ENCODE measurements at places on chromosomes 2 and 18.
A peak's percentile ranks its signal among the peaks of the same experiment; 100 is the strongest.

GRCh38 chr2:160097326-160097725, 34.9 kb upstream of the PLA2R1 start:
- DNase-seq = no peak

GRCh38 chr2:62177392-62178049, 18.4 kb upstream of the B3GNT2 start:
- DNase-seq = no peak

GRCh38 chr2:37323176-37323780, 1.4 kb downstream of the PRKD3 start:
- DNase-seq = no peak

DNA sequence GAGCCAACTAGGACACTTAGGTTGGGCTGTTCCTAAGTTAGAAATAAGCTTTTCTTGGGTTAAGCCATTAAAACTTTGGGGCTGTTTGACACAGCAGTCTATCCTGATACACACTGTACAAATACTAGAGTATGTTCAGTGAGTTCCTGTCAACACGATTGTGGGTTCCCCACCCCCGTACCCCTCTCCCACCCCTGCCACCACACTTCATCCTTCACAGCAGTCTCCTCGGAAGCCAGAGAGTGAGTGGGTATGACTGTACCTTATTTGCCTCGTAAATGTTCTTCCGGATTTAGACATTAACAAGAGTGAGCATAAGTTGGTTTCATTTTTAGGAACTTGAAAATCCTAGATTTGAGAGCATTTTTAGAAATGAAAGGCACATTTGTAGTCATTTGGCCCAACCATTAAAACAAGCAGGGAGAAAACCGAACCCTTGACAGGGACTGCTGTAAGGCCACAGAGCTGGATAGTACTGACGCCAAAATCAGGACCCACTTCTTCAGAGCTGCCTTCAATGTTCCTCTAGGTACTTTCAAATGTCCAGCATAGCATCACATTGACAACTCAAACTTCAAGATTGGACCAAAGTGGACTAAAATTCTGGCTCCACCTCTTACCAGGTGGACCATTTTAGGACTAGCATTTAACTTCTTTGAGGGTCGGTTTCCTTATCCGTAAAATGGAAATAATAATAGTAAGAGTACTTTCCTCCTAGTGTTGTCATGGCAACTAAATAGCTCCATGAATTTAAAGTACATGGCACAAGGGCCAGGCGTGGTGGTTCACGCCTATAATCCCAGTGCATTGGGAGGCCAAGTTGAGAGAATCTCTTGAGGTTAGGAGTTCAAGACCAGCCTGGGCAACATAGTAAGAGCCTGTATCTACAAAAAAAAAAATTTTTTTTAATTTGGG, 166.3 kb upstream of the SERTAD2 start:
- DNase-seq = no peak

- no peak for DNase-seq
Observed at GRCh38 chr2:85523062-85523902, 15.7 kb upstream of the MAT2A start.

DNA sequence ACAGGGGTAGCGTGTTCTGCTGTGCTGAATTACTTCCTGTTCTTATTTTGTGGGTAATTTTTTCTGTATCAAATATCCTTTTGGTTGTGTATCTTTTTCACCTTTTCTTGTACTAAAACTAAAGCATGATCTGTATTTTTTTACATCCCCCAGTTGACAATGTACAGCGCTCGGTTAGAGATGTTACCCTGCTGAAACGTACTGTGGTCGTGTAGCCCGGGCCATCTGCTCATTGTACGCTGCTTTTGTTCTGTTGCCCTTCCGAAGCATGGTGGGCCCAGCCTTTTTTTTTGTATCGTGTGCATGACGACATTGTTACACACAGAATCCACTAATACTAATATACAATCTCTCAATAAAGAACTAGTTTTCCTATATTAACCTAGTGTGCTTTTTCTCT, 233.1 kb downstream of the HAUS1 start:
- no peak for DNase-seq

GRCh38 chr2:8658064-8658862, 23.6 kb upstream of the ID2 start:
- DNase-seq = no peak

DNA sequence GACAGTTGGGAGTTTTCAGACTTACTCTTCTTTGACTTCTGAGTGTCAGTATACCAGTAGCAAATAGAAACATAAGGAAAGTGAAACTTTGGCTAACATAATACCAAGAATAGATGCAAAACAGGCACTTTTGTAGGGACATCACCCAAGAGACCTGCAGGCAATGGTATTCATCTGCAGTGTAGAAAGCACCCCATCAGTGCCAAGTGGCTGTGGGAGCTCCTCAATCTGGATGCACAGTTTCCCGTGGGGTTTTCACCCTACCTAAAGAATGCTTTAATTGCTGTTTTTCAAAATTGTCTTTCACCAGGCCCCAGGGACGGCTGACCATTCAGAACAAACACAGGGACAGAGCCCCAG, 96.6 kb upstream of the GPR45 start:
- DNase-seq = no peak

- DNase-seq = no peak
Observed at GRCh38 chr2:158602027-158602426, 145.3 kb downstream of the PKP4 start.

- DNase-seq = no peak
Observed at GRCh38 chr2:85145116-85145820, 12.1 kb downstream of the TCF7L1 start.

DNA sequence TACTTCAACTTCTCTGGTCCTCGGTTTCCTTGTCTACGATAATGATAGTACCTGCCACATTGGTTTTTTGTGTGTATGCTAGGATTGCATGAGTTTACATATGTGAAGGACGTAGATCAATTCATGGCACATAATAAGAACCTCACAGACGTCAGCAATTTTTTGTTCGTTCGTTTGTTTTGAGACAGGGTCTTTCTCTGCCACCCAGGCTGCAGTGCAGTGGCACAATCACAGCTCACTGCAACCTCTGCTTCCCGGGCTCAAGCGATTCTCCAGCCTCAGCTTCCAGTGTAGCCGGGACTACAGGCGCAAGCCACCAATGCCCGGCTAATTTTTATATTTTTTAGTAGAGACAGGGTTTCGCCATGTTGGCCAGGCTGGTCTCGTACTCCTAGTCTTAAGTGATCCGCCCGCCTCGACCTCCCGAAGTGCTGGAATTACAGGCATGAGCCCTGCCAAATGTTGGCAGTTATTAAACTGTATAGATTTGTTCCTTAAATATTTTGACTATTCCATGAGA, 756 bp upstream of the SLC35F5 start:
- DNase-seq = no peak

DNA sequence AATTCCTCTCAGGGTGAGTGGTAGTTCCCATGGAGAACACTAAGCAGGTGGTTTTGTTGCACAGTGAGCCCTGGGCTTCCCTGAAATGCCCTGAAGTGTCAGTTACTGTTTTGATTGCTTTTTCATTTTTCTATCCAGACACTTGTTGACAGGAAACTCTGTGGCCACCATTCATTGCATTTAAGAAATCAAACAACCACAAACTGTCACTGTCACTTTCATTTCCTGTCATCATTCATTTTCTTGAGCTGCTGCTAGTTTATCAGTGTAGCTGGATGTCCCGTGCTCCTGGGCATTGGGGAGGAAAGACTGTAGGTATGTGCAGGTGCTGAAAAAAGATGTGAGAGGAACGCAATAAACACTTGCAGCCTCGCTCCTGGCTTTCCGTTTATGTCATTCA, 891.6 kb upstream of the ZEB2 start:
- DNase-seq = no peak

DNA sequence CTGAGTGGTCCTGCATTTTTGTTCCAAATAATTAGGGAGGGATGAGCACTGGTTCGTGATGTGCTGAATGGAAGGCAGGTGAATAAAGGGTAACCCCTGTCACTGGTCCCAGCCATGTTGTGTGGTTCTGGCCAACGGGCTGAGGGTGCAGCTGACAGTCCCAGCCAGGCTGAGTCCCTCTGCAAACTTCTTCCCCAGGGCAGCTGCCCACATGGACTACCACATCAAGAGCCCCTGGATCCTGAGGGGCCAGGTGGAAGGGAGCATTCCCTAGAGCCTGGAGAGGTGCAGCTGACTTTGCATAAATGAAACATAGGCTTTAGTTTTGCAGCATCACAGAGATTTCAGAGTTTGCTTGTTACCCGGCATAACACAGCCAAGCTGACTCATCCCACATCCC, 219.8 kb upstream of the MYT1L start:
- no peak for DNase-seq

GRCh38 chr2:71991397-71991796, 156.3 kb downstream of the CYP26B1 start:
- DNase-seq = no peak

DNA sequence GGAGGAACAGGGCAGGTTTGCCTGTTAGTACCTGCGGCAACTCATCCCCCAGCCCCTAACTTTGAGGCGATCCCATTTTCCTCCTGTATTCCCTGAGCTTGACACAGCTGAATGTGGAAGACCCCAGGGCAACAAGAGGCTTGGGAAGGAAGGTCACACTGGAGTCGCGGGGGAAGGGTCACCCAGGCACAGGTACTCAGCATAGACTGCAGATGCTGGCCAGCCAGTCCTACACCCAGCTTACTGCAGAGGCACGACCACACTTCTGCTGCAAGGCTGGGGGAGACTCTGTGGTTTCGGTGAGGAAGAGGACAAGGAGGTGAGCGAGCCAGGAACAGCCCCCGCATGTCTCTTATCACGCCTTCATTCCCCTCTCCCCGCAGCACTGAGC, 91.5 kb downstream of the MALT1 start:
- DNase-seq = no peak

GRCh38 chr2:111958901-111959300, 60.5 kb downstream of the MERTK start:
- no peak for DNase-seq

DNA sequence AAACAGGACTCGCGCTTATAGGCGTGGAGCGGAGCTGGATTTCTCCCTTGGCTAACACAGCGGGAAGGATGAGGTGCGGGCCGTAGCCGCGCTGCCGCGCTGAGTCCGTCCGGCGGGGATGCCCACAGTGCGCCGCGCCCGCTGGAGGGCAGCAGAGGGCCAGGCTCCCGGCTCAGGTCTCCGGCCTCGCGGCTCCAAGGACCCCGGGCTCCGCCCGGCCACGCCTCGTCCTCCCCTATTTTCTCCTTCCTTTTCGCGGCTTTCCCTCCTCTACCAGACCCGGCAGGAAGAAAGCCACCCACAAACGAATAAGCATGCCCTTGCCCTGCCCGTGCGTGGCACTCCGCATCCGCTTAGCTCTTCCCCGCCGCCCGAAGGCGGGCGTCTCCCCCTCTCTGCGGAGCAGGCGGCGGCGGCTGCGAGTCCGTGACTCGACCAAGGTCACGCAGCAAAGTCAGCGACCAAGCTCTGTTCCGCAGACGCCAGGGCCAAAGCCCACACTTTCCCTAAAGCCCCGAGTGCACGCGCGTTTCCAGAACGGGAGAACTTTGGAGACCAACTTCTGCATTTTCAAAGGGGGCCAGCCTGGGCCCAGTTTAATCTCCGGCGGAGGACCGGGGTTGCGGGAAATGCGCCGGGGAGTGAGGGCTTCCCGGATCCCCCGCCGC, 48.5 kb downstream of the KCNIP3 start:
- DNase-seq = peak; percentile 70

- no peak for DNase-seq
Observed at GRCh38 chr2:11509657-11510360, 24.0 kb upstream of the GREB1 start.

DNA sequence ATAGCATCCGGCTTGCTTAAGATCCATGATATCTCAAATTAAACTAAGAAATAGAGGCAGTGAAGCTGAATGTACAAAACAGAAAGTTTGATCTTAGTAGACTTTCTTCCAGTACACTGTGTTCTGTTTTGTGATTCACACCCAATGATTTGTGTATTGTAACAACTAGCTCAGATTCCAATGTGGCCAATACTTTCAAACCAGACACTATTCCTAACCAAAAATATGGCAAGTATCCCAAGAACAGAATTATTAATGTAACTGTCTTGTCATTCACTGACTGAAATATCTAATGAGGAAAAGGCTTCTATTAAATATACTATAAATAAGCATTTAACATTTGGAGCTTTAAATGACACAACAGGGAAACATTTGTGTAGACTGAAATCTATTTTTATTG, 299.1 kb downstream of the NRXN1 start:
- no peak for DNase-seq

DNA sequence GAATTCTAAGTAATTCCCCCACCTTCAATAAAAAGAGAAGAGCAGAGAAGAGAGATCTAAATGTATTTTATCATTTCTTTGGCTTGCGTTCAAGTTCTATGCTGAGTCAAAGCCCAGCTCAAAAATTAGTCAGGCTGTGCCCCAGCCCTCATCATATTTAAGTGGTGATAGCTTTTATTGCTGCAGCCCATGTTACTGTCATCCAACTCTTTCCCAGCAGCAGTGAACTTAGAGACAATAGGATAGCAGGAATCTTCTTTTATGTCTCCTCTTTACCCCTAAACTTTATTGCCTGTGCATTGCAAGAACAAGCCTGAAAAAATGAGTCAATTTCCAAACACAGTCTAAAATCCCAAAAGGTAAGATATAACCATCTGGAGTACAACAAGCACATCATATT, 1599.3 kb upstream of the PIK3C3 start:
- no peak for DNase-seq

DNA sequence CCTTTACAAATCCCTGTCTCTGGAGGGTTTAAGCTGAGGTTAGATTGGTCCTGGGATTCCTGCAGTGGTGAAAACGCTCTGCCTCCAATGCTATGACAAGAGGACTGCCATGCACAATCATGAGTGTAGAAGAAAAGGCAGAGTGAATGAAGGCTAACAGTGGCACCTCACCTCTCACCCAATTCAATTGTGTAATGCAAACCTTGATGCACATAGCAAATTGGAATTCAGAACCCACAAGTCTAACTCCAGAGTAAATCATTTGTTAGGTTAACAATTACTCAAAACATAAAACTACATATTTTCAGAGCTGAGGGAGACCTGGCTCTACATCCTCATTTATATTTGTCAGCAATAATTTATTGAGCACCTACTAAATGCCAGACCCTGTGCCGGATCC, 1.8 kb downstream of the TGFBRAP1 start:
- DNase-seq = no peak

DNA sequence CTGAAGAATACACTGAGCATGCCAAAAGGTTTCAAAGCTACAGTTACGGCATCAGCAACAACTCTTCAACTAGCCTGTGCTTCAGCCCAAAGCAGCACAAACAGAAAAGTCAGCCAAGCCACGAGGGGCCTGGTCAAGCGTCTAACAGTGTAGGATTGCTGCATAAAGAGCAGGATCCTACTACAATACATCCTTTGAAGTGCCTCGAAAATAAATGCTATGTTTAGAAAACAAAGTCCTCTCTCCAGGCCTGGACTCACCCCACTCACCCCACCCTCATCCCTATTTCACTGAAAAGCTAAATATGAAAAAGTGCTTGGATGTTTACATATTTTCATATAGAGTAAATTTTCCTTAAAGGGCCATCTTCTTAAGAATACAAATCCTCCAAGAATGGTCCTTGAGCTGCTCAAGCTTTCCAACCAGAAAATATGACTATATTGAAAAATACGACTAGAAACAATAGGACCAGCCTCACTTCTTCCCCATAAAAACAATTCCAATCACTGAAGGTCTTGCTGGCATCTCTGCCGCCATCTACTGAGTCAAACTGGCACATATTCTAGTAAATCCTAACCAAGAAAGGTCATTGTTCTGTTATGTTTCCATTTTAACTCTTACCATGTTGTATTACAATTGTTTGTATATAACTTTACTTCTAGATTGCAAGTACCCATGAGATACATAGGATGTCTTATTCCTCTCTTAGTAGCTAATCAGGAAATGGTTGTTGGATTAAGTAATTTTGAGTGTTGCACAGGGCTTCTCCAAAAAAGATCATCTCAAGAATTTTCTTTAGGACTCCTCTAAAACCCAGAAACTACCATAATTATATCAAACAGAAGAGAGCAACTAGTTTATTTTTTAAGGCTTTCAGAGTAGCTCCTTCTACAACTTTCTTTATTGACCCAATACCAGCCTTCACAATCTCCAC, 63.6 kb downstream of the CLHC1 start:
- DNase-seq = no peak
